Daoy (cell line): ENCODE measurements at places on chromosomes 13 and 19. TPM values are rescaled to one million over a fixed set of nuclear protein-coding genes. Genes with fewer than 3 reads are reported as not detected.
A peak's percentile ranks its signal among the peaks of the same experiment; 100 is the strongest.

- DNase-seq: no peak
Measured at GRCh38 chr13:74158571-74159352, 24.6 kb upstream of the KLF12 start.

GRCh38 chr19:27776020-27776419 lies 1436.9 kb downstream of the UQCRFS1 start:
- DNase-seq: peak; percentile 38

DNA sequence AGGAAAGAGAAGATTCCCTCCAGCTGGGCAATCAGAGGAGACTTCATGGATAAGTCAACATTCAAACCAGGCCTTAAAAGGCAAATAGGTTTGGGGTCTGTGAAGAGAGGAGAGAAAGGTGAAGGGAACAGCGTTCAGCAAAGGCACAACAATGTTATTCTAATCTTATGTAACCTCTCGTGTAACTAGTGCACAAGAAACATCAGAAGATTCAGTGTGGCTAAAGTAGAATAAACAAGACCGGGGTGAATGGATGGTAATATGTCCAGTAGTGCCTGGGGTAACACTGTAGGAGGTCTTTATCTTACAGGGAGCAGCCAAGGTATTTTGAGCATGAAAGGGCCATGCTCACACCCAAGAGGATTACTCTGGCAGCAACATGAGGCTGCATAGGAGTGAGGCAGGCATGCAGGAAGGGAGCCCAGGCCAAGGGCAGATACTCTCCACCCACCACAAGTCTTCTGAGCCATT lies 24.1 kb downstream of the LHFPL6 start:
- no peak for DNase-seq

DNA sequence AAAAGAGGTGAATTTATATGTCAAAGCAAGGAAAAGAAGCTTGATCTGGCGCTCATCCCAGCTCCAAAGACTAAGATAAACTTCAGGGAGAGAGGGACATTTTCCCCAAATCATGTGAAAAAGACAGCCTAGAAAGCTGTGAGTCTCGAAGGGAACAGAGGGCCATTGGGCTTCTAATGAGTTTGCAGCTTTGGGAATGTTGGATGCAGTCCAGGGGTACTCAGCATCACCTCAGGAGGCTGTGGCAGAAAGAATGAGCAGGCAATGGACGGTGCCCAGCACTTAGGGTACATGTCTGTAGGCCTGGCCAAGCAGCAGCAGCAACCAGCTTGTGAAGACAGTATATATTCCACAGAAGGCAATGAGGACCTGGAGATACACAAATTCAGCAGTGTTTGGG lies 25.7 kb upstream of the WASF3 start:
- DNase-seq: no peak

- no peak for DNase-seq
Measured at GRCh38 chr13:34701919-34702318, 240.2 kb upstream of the NBEA start.

DNA sequence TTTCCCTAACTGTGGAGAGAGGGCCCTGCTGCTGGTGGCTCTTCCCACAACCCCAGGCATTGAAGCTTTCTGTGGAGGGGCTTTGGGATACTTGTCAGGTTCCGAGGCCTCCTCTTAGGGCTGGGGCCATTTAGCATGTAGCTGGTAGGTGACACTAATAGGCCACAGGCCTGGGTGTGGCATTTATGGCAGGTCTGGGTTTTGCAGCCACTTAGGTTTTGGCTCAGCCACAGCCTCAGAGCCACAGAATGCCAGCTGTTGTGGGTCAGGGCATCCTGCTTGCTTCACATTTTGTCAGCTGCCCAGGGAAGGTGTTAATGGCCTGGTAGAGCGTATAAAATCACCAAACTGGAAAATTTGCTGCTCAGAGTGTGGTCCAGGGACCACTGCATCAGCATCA lies 15.7 kb downstream of the FAM124A start:
- DNase-seq: no peak

- DNase-seq: no peak
Measured at GRCh38 chr13:44795176-44795575, 194.1 kb downstream of the NUFIP1 start.

- DNase-seq: peak; percentile 59
Measured at GRCh38 chr13:51844862-51845573, at the start of gene TMEM272. TSS of gene TMEM272 (minus strand) at chr13:51845177. CDS start at chr13:51838530, 6,647 bp downstream.

DNA sequence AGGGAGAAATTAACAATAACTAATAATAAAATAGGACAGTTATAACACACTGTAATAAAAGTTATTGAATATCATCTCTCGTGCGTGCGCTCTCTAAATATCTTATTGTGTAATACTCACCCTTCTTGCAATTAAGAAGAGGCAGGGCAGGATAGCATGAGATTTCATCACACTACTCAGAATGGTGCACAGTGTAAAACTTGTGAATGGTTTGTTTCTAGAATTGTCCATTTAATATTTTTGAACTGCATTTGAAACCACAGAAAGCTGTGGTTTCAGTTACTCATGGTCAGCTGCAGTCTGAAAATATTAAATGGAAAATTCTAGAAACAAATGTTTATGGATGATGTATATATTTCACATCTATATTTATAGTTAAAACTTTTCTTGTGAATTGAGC lies 161.1 kb downstream of the DCT start:
- DNase-seq: no peak

- no peak for DNase-seq
Measured at GRCh38 chr19:8577247-8577646, at the start of gene MYO1F. TSS of gene MYO1F (minus strand) at chr19:8577442. CDS start at chr19:8577309, 133 bp downstream.

SIAH3 gene
- 0.06 and 0.12 TPM in 2 replicates for total RNA-seq

FCHO1 gene
- total RNA-seq: 0.91 and 3.2 TPM in 2 replicates

N4BP2L2 gene
- 35.6 and 45.9 TPM in 2 replicates for total RNA-seq

CDX2 gene
- total RNA-seq: not detected in 2 replicates

ETV2 gene
- not detected in 2 replicates for total RNA-seq

FBN3 gene
- not detected in 2 replicates for total RNA-seq

TTYH1 gene
- 1.3 TPM in 1 of 2 replicates, not detected in the other for total RNA-seq
